ENCODE measurements at places on chromosomes 4 and X. TPM values are rescaled to one million over a fixed set of nuclear protein-coding genes. Genes with fewer than 3 reads are reported as not detected.

SMAD1 gene
- total RNA-seq: 4.7 TPM

LNX1 gene
- total RNA-seq: not detected

BRS3 gene
- total RNA-seq: not detected

EDA2R gene
- 4.2 TPM for total RNA-seq

NUDT10 gene
- 0.11 TPM for total RNA-seq

UBE2K gene
- total RNA-seq: 76.0 TPM

ZXDB gene
- total RNA-seq: 5.1 TPM

CFI gene
- not detected for total RNA-seq

PAGE2 gene
- not detected for total RNA-seq

PPP4R3C gene
- total RNA-seq: not detected

STOX2 gene
- total RNA-seq: 0.02 TPM

SEPTIN11 gene
- total RNA-seq: 4.7 TPM

Measured in T-helper 2 cell treated with Interferon-gamma antibody and Interleukin-4, amounts not matched to agents 100 ng/mL and 5 ng/mL, for 36 hours (primary cell).